Endothelial cell of umbilical vein (primary cell): ENCODE measurements at places on chromosomes 11 and 22.

DNA sequence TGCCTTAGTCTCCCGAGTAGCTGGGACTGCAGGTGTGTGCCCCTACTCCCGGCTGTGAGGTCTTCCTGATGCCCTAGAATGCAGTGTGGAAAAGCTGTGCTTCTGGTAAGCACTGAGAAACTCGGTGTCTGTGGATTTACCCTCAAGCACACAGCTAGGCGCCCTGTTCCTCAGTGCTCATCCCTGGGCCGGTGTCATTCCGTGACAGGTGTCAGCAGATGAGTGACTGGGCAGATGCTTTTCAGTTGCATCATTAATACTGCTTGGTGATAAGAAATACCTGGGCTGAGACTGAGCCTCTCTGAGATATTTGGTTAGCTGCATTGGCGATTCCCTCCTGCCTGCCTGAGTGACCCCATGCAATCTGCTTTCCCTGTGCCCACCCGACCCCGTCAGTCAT, 21.8 kb downstream of the FAM118A start:
- no peak overlapping the region for H3K4me3 ChIP-seq
- H3K27me3 ChIP-seq = no peaks in the 10 kb centered on the region

- no peak overlapping the region for H3K4me3 ChIP-seq
- no peaks in the 10 kb centered on the region for H3K27me3 ChIP-seq
- no peak for DNase-seq
- no peaks in the 10 kb centered on the region for H3K36me3 ChIP-seq
- H3K4me1 ChIP-seq = no peaks in the 10 kb centered on the region
- H3K27ac ChIP-seq = no peak overlapping the region
Observed at GRCh38 chr11:106121570-106122320, 44.3 kb downstream of the AASDHPPT start.

DNA sequence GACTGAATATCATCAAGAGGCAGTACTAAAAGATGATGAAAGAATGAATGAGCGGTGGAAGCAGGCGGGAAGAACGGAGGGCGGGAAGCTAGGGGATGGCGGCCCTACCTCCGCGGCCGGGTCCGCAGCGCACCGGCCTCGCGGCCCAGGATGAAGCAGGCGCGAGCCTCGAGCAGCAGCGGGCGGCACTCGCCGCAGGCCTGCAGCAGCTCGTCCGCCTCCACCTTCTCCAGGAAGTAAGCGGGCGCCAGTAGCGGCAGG, 3.4 kb downstream of the KLHL35 start:
- H3K36me3 ChIP-seq = peaks cover under 1% of the 10 kb centered on the region
- H3K4me3 ChIP-seq = no peak overlapping the region
- no peak overlapping the region for H3K27ac ChIP-seq
- DNase-seq = no peak

DNA sequence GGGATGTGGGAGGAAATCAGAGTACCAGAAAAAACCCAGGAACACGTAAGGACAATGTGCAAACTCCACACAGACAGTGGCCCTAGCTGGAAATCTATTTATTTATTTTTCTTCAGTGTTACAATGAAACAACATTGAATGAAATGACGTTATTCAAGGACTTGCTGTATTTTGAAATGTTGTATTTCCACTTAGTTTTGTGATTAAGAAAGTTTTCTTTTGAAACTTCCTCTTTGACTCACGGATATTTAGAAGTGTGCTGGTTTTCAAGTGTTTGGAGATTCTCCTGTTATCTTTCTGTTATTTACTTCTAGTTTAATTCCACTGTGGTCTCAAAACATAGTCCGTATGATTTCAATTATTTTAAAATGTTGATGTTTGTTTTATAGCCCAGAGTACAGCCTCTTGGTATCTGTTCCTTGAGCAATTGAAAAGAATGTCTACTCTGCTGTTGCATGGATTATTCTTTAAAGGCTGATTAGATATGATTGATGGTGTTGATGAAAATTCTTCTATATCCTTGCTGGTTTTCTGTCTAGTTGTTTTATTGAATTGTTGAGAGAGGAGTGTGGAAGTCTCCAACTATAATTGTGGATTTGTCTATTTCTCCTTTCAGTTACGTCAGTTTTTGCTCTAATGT, 141.0 kb downstream of the ARHGAP20 start:
- no peaks in the 10 kb centered on the region for H3K4me1 ChIP-seq
- H3K27ac ChIP-seq = no peak overlapping the region
- DNase-seq = no peak
- H3K36me3 ChIP-seq = no peaks in the 10 kb centered on the region
- no peak overlapping the region for H3K4me3 ChIP-seq
- H3K27me3 ChIP-seq = no peaks in the 10 kb centered on the region

DNA sequence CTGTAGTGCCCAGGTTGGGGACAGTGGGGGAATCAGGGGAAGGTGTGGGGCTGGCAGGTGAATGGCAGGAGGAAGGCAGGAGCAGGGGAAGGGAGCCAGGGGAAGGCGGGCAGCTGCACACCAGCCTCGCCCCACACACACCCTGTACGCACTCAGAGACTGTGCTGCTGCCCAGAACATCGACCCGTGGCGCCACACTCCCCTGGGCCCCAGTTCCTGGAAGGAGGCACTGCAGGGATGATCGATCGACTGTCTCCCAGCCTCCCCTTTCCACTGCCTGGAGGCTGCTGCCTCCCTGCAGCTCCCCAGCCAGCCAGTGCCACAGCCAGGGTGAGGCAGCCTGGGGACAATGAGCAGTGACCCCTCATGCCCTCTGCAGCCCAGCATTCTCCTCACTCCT, 19.2 kb downstream of the PDE2A start:
- H3K4me1 ChIP-seq = no peaks in the 10 kb centered on the region
- H3K36me3 ChIP-seq = no peaks in the 10 kb centered on the region
- peaks cover 6% of the 10 kb centered on the region for H3K27me3 ChIP-seq
- H3K4me3 ChIP-seq = no peak overlapping the region
- DNase-seq = no peak

- no peaks in the 10 kb centered on the region for H3K27me3 ChIP-seq
- DNase-seq = peak; percentile 20
- peaks cover 6% of the 10 kb centered on the region for H3K4me1 ChIP-seq
- no peaks in the 10 kb centered on the region for H3K36me3 ChIP-seq
Observed at GRCh38 chr11:122668562-122669090, 13.1 kb downstream of the UBASH3B start.

DNA sequence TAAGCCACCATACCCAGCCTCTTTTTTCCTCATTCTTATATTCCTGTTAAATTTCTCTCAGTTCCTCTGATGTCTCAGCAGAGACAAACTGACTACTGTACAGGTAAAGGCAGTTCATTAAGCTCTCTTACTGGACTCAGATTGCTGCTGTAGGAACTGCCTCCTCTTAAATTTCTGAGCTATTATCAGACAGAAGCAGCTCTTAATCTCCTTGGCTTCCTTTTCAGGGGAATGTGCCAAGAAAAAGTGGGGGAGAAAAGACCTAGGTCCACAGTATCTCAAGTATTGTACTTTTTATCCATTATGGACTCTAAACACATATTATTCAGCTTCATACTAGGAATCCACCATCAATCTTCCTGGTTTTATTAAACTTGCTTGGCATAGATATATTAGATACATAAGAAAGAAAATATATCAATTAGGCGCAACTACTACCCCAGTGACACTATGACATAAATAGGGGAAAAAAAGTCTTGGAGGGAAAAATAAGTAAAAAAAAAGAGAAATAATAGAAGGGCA, 26.1 kb downstream of the MRTFA start:
- H3K27me3 ChIP-seq = no peaks in the 10 kb centered on the region
- H3K4me3 ChIP-seq = no peak overlapping the region
- no peaks in the 10 kb centered on the region for H3K4me1 ChIP-seq
- DNase-seq = peak; percentile 39

- H3K4me1 ChIP-seq = peaks cover 18% of the 10 kb centered on the region
- peak; percentile 41 for DNase-seq
- peak within 1 kb of the TSS; percentile 87 for H3K4me3 ChIP-seq
- H3K27me3 ChIP-seq = peaks cover 3% of the 10 kb centered on the region
Observed at GRCh38 chr11:63768237-63769041, at the start of gene ZFTA. Gene ZFTA (minus strand): TSS chr11:63768775. CDS start chr11:63768622, 153 bp downstream.

- H3K27ac ChIP-seq = no peak within 1 kb of the TSS
- H3K4me3 ChIP-seq = peak within 1 kb of the TSS; percentile 48
- no peaks in the 10 kb centered on the region for H3K36me3 ChIP-seq
- H3K4me1 ChIP-seq = peaks cover 8% of the 10 kb centered on the region
Observed at GRCh38 chr22:46537225-46537945, at the start of gene CELSR1. Gene CELSR1 (minus strand): TSS chr22:46537620. CDS start chr22:46537170, 450 bp downstream.

DNA sequence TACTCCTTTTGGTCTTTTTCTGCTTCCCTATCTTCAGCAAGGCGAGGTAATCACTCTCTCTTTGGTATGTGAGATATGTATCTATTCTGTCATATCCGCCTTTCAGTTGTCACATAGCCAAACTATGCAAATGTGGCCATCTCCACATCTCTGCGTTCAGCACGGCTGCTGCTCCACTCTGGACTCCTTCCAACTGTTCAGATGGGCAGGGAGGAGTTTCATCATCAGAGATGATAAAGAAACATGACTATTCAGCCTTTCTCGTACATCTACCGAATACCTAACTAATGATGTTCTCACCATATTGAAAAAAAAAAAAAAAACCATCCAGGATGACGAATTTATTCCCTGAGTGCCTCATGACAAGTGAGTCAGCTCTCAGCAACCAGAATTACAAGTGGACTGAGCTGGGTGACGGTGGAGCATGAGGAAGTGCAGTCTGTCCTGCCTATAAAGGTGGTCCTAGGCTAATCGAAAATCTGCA, 899.6 kb downstream of the OPCML start:
- no peaks in the 10 kb centered on the region for H3K36me3 ChIP-seq
- no peak overlapping the region for H3K4me3 ChIP-seq
- no peak overlapping the region for H3K27ac ChIP-seq

- H3K27ac ChIP-seq = peak overlapping the region; percentile 86
- DNase-seq = peak; percentile 97
- no peak overlapping the region for H3K4me3 ChIP-seq
- peaks cover 14% of the 10 kb centered on the region for H3K36me3 ChIP-seq
- no peaks in the 10 kb centered on the region for H3K27me3 ChIP-seq
- H3K4me1 ChIP-seq = peaks cover 83% of the 10 kb centered on the region
Observed at GRCh38 chr22:21942407-21943343, 10.0 kb downstream of the PPM1F start.

- H3K4me1 ChIP-seq = no peaks in the 10 kb centered on the region
- no peak for DNase-seq
- H3K4me3 ChIP-seq = no peak overlapping the region
- no peaks in the 10 kb centered on the region for H3K36me3 ChIP-seq
- H3K27ac ChIP-seq = no peak overlapping the region
Observed at GRCh38 chr11:134377876-134378275, 34.2 kb downstream of the B3GAT1 start.

GRCh38 chr11:47147250-47147649, 29.4 kb downstream of the ARFGAP2 start:
- H3K4me1 ChIP-seq = no peaks in the 10 kb centered on the region
- H3K36me3 ChIP-seq = no peaks in the 10 kb centered on the region
- no peak overlapping the region for H3K4me3 ChIP-seq
- no peaks in the 10 kb centered on the region for H3K27me3 ChIP-seq
- no peak overlapping the region for H3K27ac ChIP-seq

DNA sequence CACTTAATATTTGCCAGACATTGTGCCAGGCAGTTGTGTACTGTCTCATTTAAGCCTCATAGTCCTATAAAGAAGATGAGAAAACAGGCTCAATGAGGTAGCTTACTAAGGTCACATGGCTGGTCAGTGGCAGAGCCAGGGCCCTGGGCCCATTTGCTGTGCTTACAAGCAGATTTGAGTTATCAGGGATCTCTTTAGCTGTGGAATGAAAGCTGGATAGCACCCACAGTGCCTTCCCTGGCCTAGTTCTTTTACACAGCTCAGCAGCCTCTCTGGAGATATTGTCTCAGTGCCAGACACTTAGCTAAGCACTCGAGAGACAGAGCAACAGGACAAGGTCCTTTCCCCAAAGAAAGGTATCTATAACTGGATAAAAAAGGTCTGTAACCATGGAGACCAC, 6.1 kb downstream of the TMEM86A start:
- no peak overlapping the region for H3K4me3 ChIP-seq
- DNase-seq = no peak
- no peak overlapping the region for H3K27ac ChIP-seq
- H3K36me3 ChIP-seq = peaks cover 2% of the 10 kb centered on the region
- H3K4me1 ChIP-seq = peaks cover 6% of the 10 kb centered on the region

GRCh38 chr22:40310081-40310767, 36.1 kb upstream of the ADSL start:
- no peak overlapping the region for H3K27ac ChIP-seq
- peaks cover 23% of the 10 kb centered on the region for H3K36me3 ChIP-seq
- no peaks in the 10 kb centered on the region for H3K27me3 ChIP-seq
- H3K4me3 ChIP-seq = no peak overlapping the region
- H3K4me1 ChIP-seq = no peaks in the 10 kb centered on the region
- no peak for DNase-seq

- no peaks in the 10 kb centered on the region for H3K36me3 ChIP-seq
- peaks cover 18% of the 10 kb centered on the region for H3K27me3 ChIP-seq
- H3K27ac ChIP-seq = no peak overlapping the region
- H3K4me3 ChIP-seq = no peak overlapping the region
- no peak for DNase-seq
Observed at GRCh38 chr22:36102995-36103394, 57.6 kb downstream of the APOL3 start.

DNA sequence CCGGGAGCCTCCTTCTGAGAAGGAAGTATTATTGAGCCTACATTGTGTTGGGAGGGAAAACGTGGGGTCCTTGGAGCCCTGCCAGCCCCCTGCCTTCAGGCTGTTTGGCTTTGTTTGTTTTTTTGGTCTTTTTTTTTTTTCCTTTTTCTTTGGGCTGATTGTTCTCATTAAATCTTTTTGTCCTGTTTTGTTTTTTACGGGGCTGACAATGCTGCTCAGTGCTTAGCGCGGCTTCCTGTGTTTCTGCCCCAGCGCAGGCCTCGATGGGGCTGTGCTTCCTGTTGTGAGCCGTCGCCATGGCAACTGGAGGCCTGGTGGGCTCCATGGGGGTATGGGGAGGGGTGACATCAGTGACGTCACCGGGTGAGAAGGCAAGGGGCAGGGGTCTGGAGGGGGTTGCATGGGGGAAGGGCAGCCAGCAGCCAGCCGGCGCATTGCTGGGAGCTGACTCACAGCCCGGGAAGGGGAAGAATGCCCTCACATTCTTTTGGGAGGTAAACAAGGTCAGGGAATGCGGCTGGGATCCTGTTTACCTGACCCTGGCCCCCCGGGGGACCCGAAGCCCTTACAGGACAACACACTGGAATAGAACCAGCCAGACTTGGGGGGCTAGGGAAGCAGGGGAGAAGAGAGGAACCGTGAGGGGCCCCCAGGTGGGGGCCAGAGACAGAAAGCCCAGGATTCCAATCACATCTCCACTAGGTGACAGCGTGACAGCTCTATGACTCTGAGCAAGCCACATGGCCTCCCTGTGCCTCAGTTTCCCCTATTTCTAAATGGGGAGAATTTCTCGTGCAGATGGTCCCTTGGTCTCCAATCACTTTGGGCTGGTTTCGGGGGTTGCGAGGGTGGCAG, 22.2 kb upstream of the CBX7 start:
- peaks cover 83% of the 10 kb centered on the region for H3K4me1 ChIP-seq
- no peak overlapping the region for H3K4me3 ChIP-seq
- peak overlapping the region; percentile 99 for H3K27ac ChIP-seq
- peak; percentile 100 for DNase-seq
- no peaks in the 10 kb centered on the region for H3K27me3 ChIP-seq

- no peak overlapping the region for H3K4me3 ChIP-seq
- DNase-seq = no peak
- no peaks in the 10 kb centered on the region for H3K36me3 ChIP-seq
- H3K4me1 ChIP-seq = peaks cover 6% of the 10 kb centered on the region
Observed at GRCh38 chr22:43928468-43928867, 4.9 kb downstream of the PNPLA3 start.

- H3K36me3 ChIP-seq = peaks cover 14% of the 10 kb centered on the region
- H3K27me3 ChIP-seq = no peaks in the 10 kb centered on the region
- no peak overlapping the region for H3K4me3 ChIP-seq
- H3K27ac ChIP-seq = no peak overlapping the region
Observed at GRCh38 chr11:111743700-111744099, 22.5 kb downstream of the PPP2R1B start.
